ENCODE measurements at places on chromosomes 16 and 17. TPM values are rescaled to one million over a fixed set of nuclear protein-coding genes. Genes with fewer than 3 reads are reported as not detected.

PSMC3IP gene
- 1.6 TPM for total RNA-seq

LGALS9C gene
- not detected for total RNA-seq

DNA sequence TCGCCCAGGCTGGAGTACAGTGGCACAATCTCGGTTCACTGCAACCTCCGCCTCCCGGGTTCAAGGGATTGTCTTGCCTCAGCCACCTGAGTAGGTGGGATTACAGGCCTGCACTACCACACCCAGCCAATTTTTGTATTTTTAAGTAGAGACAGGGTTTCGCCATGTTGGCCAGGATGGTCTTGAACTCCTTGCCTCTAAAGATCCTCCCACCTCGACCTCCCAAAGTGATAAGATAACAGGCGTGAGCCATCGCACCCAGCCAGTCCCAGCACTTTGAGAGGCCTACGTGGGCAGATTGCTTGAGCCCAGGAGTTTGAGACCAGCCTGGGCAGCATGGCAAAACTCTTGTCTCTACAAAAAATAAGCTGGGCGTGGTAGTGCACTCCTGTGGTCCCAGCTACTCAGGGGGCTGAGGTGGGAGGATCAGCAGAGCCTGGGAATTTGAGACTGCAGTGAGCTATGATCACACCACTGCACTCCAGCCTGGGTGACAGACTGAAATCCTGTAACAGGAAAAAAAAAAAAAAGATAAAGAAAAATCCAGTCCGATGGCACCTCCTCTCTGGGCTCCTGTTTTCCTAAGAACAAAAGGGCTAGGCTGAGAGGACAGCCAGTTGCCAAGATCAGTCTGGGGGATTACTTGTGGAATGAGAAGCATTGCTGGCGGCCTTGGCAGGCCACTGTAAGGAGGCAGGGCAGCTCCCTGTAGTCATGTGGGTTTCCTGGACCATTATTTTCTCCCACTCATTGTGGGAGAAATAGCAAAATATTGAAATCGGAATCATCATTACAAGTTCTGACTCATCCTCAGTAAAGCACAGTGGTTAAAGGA lies 3.0 kb upstream of the PIPOX start:
- no peak overlapping the region for H3K4me3 ChIP-seq
- no peaks in the 10 kb centered on the region for H3K4me1 ChIP-seq
- no peak overlapping the region for H3K27ac ChIP-seq
- no peaks in the 10 kb centered on the region for H3K36me3 ChIP-seq

- DNase-seq: no peak
- H3K27me3 ChIP-seq: no peaks in the 10 kb centered on the region
- H3K4me1 ChIP-seq: no peaks in the 10 kb centered on the region
Observed at GRCh38 chr16:2062801-2063200, 15.0 kb downstream of the TSC2 start.

- no peak for DNase-seq
- H3K4me1 ChIP-seq: no peaks in the 10 kb centered on the region
- no peaks in the 10 kb centered on the region for H3K27me3 ChIP-seq
- H3K4me3 ChIP-seq: no peak overlapping the region
- H3K36me3 ChIP-seq: no peaks in the 10 kb centered on the region
- H3K27ac ChIP-seq: no peak overlapping the region
Observed at GRCh38 chr16:78566397-78567073, 467.1 kb downstream of the WWOX start.

Measured in right atrium auricular region (tissue), 2 donors.